ENCODE measurements at places on chromosomes 4 and X. TPM values are rescaled to one million over a fixed set of nuclear protein-coding genes. Genes with fewer than 3 reads are reported as not detected.

- DNase-seq: no peak
Measured at GRCh38 chr4:81346719-81347118, 125.0 kb downstream of the RASGEF1B start.

- DNase-seq: no peak
Measured at GRCh38 chrX:100650841-100651240, 6.8 kb downstream of the SRPX2 start.

DNA sequence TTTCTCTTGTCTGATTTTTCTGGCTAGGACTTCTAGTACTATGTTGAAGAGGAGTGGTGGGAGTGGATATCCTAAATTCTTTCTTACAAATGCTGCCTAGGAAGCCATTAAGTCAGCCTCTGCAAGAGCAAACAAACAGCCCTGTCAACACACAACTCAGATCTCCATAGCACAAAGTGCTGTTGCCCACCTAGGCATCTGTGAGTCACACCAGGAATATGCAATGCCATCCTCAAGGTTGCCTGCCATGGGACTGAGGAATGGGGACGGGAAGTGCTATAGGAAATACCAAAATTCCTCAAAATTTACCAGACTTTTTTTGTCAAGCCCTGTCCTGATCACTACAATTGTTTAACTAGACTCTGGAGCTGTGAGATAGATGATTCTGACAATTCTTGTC is 466.9 kb downstream of the FSTL5 start:
- DNase-seq: no peak

DNA sequence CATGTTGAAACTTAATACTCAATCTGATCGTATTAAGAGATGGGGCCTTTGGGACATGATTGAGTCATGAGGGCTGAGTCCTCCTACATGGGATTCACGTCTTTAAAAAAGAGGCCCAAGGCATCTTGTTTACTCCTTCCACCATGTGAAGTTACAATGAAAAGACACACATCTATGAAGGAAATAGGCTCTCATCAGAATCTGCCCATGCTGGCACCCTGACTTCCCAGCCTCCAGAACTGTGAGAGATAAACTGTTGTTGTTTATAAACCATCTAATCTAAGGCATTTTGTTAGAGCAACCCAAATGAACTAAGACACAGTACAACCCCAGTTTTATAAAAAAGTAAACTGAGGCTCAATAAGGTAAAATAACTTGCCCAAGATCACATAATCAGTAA is 32.3 kb downstream of the PPP3CA start:
- no peak for DNase-seq

- DNase-seq: no peak
Measured at GRCh38 chr4:150322646-150323045, 244.4 kb downstream of the DCLK2 start.

GRCh38 chrX:68718443-68718820 is 71.0 kb downstream of the STARD8 start:
- no peak for DNase-seq

DNA sequence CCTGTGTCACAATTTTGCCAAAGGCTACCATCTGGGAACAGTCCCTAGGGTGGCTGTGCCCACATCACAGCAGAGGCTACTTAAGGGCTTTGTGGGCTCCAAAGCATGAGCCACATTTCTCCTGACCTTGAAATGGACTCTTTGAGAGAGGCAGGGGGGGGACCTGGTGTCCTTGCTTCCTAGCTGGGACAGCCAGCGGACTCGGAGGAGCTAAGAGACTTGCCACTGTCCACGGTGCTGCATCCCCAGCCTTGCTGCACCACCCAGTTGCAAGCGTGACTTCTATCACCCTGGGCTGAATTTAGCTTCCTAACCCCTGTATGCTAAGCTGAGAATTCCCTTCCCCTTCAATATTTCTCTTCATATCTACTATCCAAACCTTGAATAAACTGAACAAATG is 99.0 kb downstream of the PHKA2 start:
- DNase-seq: no peak

GRCh38 chr4:54359919-54360650 is 131.0 kb downstream of the PDGFRA start:
- no peak for DNase-seq

DNA sequence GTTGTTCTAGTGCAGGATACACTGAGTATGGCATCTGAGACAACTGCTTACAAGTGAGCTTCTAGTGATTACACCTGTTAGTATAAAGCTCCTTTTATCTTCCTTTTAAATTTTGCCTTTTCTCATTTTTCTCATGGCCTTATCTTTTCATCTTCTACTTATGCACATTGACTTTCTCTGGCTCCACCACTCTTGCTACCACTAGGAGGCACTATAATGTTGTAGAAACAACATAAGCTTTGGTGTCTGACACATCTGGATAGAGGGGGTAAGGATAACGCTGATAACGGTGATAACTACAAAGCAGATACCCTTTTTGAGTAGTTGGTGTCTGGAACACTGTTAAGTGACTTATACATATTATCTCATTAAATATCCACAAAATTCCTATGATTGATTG is 187.4 kb upstream of the TEX13C start:
- no peak for DNase-seq

DNA sequence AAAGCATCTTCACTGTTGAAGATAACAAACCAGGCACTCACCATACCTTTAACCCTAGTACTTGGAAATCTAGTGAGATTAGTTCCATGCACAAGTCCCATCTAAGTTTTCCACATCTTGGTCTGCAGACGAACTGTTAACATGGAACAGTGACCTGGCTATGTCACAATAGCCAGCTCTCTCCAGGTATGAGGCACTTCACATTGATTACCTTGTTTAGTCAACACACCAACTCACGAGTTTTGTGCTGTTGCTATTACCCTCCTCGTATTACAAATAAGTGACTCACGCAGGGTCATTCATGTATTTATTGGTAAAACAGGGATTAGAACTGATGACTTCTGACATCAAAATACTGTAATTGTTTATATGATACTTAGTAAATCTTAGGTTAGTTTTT is 36.4 kb upstream of the FRAS1 start:
- DNase-seq: no peak

DNA sequence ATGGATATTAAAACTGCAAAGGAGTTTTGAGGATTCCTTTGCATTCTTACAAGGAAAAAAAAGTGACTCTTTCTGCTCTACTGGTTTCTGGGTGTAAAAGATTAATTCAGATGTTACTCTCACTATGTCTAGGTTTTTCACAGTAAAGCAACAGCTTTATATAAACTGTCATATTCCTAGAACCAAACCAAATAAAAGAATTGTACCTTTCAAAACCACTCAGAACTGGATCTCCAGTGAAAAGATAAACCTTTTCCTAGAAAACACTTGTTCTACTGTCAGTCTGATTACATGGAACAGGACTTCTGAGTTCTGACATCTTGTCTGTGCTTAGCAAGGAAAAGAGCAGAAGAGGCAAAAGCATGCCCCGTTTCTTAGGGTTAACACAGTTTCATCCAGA is 5.0 kb upstream of the PPID start:
- DNase-seq: no peak

TNIP3 gene
- total RNA-seq: 0.15 TPM

PPEF2 gene
- not detected for total RNA-seq

TBC1D9 gene
- total RNA-seq: 17.2 TPM

DNAAF6 gene
- total RNA-seq: not detected

PCDH10 gene
- 0.39 TPM for total RNA-seq

ARX gene
- total RNA-seq: not detected

FRMPD3 gene
- 0.08 TPM for total RNA-seq

Data from left cardiac atrium (tissue), 4 donors.